Fibroblast of the conjunctiva (primary cell): ENCODE measurements at places on chromosomes 3 and 15.
A peak's percentile ranks its signal among the peaks of the same experiment; 100 is the strongest.

- no peak for DNase-seq
Observed at GRCh38 chr3:34408088-34408487, 609.7 kb downstream of the PDCD6IP start.

DNA sequence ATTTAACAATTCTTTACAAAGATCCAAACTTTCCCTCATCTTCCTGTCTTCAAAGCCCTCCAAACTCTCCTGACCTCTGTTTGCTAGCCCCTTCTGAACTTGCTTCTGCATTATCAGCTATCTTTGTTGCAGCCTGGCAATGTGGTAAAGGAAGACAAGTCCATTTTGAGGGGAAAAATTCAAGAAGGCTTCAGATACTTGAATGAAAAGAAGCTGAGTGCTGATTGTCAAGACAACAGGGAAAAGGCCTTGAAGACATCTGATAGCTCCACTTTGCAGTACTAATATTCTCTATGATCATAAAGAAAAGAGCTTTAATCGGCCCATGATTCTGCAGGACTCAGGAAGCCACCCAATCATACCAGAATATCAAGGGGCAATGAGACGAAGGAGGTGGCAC is 91.8 kb downstream of the LMLN start:
- no peak for DNase-seq

GRCh38 chr3:195900436-195901355 is 7.7 kb downstream of the TNK2 start:
- DNase-seq = no peak

DNA sequence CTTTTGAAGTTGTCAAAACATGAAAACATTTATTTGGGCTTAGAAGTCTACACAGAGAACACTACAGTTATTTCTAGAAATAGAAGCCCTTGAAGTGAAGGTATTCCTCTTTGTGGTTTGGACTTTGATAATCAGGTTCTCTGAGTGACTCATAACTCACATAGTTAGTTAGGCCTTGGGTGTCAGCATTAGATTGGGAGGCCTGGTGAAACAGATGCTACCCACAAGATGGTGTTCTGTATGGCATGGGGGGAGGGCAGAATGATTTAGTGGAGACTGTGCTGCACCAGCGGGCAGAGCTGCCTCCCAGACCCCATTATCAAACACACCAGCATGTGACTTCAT is 108.9 kb upstream of the ETV5 start:
- DNase-seq = no peak

DNA sequence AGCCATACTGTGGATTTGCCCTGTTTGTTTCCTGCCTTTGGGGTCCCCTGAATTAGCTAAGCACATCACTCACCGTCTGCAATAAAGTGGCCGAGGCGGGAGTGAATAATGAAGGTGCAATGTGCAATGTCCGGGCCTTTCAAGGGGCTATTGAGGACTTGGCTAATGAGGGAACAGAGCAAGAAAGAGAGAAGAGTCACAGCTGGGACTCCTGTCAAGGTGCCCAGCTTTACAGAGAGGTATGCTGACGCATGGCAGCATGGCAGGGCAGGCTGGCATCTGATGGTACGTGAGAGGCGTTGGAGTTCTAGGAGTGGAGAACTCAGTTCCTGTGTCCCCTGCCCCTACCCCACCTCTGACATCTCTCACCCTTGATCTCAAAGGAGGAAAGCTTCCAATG is 13.8 kb upstream of the ATP2B2 start:
- no peak for DNase-seq

GRCh38 chr3:177642042-177642803 is 444.9 kb upstream of the TBL1XR1 start:
- no peak for DNase-seq

- DNase-seq = no peak
Observed at GRCh38 chr15:91913560-91913959, 60.1 kb downstream of the SLCO3A1 start.

DNA sequence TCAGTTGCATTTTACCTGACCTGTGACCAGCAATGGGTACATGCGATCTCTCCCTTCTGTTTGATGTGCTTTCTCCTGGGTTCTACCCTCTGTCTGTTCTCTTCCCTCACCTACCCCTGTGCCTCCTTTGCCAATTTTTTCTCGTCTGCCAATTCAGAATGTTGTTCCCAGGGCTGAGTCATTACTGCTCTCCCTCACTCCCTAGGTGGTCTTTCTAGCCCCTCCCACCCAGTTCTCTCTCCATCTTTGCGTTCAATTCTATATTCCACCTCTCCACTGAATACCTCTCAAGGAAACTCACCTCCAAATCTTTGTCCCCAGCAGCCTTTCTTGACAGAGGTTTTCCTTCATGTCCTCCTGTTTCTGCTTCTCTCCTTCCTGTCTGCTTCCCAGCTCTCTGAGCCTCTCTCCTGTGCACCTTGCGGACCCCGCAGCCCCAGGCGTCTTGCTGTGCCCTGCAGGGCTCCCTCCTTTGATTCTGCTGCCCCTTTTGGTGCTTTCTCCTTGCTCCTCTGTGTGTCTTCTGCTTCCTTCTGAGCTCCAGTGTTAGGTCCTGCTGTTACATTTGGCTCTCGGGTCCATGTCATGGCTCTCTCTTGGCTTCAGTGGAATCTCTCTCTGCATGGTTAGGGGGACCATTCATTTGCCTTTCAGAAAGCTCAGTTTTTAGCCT is 398.2 kb upstream of the TPM1 start:
- no peak for DNase-seq

- DNase-seq = no peak
Observed at GRCh38 chr3:13623101-13623654, 74.3 kb downstream of the FBLN2 start.

- DNase-seq = no peak
Observed at GRCh38 chr15:98907927-98908471, 99.6 kb downstream of the PGPEP1L start.

GRCh38 chr3:103342205-103342731 is 907.5 kb downstream of the ZPLD1 start:
- DNase-seq = no peak

GRCh38 chr15:61196711-61197586 is 32.2 kb downstream of the RORA start:
- DNase-seq = no peak

DNA sequence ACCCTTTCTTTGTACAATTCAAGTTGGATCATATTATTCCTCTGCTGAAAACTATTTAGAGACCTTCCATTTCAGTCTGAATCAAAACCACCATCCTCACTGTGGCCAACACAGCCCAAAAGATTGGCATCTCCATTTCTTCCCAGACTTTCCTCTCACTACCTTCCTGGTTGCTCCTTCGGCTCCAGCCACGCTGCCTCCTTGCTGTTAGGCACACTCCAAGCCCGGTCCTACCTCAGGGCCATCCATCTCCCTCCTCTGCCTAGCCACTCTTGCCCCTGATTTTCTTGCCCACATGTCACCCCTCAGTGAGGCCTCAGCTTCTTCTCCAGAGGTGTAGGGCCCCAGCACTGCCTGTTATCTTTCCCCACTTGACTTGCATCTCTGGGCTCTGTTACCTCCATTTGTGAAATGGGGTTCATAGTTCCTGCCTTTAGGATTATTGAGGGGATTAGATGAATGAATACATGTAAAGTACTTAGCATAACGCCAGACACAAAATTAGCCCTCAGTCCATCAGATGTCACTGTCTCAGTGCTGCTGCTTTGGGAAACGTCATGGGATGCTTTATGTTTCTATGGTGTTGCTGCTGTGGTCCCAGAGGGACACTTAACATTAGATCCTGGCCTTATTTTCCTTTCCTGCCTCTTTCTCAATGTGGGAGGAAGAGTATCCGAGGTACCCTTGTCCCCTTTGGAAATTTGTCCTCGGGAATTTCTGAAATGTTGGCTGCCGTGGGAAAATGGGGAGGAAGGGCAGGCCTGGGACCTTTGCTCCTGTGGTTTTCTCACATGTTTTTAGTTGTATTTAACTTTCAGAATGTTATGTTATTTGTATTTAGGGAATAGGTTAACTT is 31.3 kb downstream of the SNRK start:
- no peak for DNase-seq

GRCh38 chr3:170033489-170033888 is 4.3 kb upstream of the GPR160 start:
- no peak for DNase-seq

DNA sequence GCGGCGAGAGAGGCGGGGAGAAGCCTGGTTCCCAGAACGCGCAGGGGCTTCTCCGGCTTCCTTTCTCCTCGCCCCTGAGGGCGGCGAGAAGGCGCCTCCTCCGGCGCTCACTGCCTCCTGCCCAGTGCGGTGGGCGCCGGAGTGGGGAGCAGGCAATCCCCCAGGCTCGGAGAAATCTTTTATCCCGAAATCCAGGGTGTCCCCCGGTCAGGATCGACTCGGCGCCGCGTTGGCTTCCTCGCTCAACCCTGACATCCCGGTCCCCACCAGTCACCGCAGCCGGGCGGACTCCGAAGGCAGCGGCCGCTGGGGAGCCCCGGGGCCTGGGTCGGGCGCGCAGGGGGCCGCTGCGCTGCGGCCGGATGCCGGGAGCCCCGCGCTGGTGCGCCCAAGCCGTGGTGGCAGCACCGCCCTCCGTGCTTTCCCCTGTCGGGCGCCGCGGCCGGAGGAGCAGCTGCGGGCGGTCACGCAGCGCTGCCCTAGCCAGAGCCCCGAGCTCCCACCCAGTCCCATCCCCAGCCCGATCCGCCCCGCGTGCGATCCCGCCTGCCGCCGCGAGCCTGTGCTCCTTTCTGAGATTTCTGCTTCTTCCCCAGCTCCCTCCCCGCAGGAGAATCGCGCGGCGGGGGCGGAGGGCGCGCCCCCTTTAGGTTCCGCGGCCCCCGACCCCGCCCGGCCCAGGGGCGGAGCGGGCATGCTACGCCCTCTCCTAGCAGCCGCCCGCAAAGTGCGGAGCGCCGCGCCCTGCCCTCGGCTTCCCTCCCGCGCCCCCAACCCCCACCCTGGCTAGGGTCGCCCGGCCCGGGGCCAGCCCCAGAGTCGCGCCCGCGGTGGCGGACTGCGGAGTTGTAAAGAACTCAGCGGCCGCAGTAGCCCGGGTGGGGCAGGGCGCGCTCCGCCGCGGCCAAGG is 683 bp upstream of the CACNA2D3 start:
- no peak for DNase-seq

DNA sequence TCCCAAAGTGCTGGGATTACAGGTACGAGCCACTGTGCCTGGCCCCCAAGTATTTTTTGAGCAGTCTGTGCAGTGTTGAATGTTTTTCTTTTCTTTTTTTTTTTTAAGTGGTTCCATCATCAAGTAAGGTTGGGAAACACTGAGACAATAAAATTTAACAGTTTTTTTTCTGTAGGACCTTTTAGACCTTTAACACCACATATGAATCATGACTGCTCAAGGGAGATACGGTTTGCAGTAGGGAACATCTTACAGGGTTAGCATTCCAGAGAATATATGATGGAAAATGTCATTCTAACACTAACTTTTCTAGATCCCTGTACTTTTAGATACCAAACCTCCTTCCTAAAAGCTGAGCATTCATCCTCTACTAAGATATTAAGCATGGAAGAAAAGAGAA is 41.7 kb downstream of the SNX4 start:
- DNase-seq = peak; percentile 17

GRCh38 chr15:23069496-23070166 is 30.3 kb upstream of the TUBGCP5 start:
- no peak for DNase-seq

- DNase-seq = no peak
Observed at GRCh38 chr15:31135523-31135922, 34.0 kb upstream of the TRPM1 start.
